ENCODE measurements at places on chromosomes 16 and 17.

GRCh38 chr17:73641826-73642600, 2.2 kb downstream of the SDK2 start:
- DNase-seq = no peak

DNA sequence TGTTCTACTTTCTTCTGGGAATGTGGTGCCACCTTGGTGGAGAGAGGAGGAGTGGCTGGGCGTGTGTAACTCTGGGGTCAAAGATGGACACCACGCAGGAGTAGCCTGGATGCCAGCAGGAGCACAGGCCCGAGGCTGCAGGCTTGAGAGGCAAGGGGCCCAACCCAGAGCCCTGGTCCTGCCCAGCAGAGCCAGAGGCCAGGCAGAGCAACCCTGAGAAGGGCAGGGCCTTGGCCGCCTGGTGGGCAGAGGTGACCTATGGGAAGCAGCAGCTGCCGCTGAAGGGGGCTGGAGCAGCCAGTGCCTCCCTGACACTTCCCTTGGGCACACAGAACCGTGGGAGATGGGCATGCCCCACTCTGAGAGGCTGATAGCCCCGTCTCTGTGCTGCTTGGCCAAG, 18.0 kb upstream of the CPSF4L start:
- DNase-seq = no peak

- no peak for DNase-seq
These were observed 2.4 kb downstream of the CD2BP2 start for GRCh38 chr16:30352488-30353401.

GRCh38 chr16:4327386-4328045, 11.6 kb downstream of the GLIS2 start:
- DNase-seq = no peak

GRCh38 chr17:35587074-35587961, at the start of gene AP2B1:
Gene AP2B1 (plus strand): TSS chr17:35587322. CDS start chr17:35594031, 6,709 bp downstream.
- DNase-seq = peak; percentile 77

- no peak for DNase-seq
These were observed 77.4 kb downstream of the JPH3 start for GRCh38 chr16:87679593-87680271.

GRCh38 chr16:53153130-53153529, 98.3 kb downstream of the CHD9 start:
- DNase-seq = no peak

DNA sequence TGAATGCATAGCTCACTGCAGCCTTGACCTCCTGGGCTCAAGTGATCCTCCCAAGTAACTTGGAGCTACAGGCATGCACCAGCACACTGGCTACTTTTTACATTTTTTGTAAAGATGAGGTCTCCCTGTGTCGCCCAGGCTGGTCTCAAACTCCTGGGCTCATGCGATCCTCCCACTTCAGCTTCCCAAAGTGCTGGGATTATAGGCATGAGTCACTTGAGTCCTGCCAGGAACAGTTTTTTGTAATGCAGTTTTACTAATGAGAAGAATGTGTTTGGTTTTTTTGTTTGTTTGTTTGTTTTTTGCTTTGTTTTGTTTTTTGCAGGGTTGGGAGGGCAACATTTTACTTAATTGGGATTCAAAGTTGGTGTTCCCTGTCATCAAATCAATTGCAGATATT, 22.2 kb downstream of the SOST start:
- no peak for DNase-seq

DNA sequence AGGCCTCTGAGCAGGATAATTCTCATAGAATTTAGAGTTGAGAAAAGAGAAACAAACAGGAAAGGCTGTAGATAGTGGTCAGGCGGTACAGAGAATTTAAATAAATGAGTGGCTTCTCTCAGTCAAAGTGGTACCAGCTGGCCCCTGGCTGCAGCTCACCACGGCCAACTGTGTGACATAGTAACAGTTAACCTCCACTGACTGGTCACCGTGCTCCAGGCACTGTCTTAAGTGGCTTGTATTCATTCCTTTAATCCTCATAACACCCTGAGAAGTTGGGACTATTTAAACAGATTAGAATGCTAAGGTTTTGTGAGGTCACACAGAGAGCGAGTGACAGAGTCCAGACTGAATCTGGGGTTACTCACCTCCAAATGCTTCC, 108.9 kb downstream of the GNAO1 start:
- no peak for DNase-seq

GRCh38 chr17:27247958-27248342, 46.0 kb upstream of the WSB1 start:
- no peak for DNase-seq

- no peak for DNase-seq
These were observed 249.6 kb upstream of the AXIN2 start for GRCh38 chr17:65811043-65811442.

- no peak for DNase-seq
These were observed at the start of gene HES7 for GRCh38 chr17:8123695-8124349. Gene HES7 (minus strand): TSS chr17:8124106. CDS start chr17:8124084, 22 bp downstream.

DNA sequence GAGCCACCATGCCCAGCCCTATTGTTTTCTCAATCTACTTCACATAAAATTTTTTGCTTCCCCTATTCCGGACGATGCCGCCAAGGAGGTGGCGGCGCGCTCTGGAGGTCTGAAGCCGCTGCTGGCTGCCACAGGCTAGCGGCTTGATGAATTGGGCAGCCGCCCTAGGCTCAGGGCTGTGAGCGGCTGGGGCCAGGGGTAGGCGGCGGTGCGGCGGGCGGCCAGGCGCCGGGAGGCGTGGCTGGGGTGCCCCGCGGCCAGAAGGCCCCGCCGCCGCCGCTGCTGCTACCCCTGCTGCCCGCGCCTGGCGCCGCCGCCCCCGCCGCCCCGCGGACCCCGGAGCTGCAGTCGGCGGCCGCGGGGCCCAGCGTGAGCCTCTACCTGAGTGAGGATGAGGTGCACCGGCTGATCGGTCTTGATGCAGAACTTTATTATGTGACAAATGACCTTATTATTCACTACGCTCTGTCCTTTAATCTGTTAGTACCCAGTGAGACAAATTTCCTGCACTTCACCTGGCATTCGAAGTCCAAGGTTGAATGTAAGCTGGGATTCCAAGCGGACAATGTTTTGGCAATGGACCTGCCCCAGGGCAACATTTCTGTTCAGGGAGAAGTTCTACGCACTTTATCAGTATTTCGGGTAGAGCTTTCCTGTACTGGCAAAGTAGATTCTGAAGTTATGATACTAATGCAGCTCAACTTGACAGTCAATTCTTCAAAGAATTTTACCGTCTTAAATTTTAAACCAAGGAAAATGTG, 41.7 kb downstream of the ANKFY1 start:
- no peak for DNase-seq

DNA sequence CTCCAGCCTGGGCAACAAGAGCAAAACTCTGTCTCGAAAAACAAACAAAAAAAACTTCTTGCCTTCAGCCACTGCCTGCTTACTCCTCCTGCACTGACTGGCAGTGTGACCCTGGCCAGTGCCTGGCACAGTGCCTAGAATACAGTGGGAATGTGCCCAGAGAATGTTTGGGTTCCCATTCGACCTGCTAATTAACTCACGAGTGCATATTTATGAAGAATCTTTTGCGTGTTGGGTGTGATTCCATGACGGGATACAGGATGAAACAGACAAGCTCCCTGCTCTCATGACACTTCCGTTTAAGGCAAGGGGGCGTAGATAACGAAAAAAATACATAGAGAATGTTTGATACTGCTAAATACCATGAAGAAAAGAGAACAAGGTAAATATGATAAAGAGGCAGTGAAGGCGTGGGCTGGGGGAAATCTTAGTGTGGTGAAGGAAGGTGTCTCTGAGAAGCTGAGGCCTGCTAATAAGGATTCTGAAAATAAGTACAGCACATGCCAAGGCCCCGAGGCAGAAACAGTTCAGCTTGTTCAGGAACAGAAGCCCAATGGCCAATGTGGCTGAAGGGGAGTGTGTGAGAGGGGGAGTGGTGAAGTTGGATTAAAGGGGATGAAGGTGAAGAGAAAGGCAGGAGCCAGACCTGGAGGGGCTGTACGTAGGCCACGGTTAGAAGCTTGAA, 4.3 kb downstream of the ABI3 start:
- no peak for DNase-seq

DNA sequence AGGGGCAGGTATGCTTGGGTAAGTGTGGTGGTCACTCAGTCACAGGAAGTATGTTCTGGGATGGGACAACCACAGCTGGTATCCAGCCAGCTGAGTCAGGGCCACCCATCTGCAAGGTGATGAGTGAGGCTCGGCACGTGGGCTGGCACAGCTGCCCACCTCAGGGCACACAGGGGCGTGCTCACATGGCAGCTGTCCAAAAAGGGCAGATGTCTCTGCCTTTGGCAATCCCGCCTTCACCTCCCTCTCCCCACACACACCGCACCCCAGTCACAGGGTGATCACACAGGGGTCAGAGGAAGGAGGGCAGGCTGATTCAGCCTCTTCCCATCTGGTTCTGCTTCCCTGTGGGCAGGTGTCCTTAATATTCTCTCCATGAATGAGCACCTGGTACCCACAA, 85.9 kb upstream of the TOB1 start:
- DNase-seq = no peak

DNA sequence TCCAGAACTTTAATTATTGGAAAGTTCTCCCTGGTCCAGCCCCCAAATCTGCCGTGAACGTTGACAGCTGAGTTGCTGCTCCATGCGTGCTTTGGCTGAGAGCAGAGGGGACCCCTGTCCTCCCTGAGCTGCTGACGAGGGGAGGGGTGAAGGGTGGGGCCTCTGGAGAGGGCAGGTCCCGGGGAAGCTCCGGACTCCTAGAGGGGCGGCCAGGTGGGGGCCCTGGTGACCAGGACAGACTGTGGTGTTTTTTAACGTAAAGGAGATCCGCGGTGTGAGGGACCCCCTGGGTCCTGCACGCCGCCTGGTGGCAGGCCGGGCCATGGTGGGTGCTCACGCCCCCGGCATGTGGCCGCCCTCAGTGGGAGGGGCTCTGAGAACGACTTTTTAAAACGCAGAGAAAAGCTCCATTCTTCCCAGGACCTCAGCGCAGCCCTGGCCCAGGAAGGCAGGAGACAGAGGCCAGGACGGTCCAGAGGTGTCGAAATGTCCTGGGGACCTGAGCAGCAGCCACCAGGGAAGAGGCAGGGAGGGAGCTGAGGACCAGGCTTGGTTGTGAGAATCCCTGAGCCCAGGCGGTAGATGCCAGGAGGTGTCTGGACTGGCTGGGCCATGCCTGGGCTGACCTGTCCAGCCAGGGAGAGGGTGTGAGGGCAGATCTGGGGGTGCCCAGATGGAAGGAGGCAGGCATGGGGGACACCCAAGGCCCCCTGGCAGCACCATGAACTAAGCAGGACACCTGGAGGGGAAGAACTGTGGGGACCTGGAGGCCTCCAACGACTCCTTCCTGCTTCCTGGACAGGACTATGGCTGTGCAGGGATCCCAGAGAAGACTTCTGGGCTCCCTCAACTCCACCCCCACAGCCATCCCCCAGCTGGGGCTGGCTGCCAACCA, at the start of gene MC1R:
Gene MC1R, plus strand, starts transcription at position 410 of the 895 bp plus-strand sequence. Its CDS starts 397 bp downstream, at position 807.
- DNase-seq = no peak

DNA sequence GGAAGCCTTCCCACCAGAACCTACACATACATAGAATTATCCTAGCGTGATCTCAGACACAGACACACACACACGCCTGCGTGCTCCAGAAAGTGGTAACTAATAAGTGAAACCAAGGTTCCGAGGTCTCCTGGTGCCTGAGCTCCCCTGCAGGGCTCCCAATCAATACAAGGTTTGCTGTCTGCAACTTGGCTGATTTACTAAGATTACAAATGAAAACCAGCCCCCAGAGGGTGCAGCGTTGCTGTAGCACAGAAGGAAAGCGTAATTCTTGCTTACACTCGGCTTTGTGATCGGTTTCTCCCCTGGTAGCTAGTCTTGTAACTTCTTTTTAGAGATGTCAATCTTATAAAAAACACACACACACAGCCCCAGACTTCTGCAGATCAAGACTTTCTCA, 334.1 kb upstream of the XYLT1 start:
- DNase-seq = no peak

GRCh38 chr16:7361416-7362129, 28.9 kb downstream of the RBFOX1 start:
- no peak for DNase-seq

DNA sequence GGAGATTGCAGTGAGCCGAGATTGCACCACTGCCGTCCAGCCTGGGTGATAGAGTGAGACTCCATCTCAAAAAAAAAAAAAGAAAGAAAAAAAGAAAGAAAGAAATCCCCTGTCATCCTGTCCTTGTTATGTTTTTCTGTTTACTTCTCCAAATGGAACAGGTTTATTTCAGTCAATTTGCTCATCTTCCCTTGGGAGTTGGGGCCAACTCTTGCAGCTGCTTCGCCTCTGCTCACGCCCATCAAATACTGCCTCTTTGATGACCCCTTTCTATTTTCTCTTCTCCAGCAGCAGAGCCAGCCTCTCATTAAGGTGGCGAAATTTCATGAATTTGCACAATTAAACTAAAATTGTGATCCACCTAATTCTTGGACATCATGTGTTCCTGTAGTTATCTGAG, 173.4 kb downstream of the ZNF18 start:
- no peak for DNase-seq

GRCh38 chr16:67112591-67113399, 3.1 kb downstream of the PHAF1 start:
- DNase-seq = no peak

DNA sequence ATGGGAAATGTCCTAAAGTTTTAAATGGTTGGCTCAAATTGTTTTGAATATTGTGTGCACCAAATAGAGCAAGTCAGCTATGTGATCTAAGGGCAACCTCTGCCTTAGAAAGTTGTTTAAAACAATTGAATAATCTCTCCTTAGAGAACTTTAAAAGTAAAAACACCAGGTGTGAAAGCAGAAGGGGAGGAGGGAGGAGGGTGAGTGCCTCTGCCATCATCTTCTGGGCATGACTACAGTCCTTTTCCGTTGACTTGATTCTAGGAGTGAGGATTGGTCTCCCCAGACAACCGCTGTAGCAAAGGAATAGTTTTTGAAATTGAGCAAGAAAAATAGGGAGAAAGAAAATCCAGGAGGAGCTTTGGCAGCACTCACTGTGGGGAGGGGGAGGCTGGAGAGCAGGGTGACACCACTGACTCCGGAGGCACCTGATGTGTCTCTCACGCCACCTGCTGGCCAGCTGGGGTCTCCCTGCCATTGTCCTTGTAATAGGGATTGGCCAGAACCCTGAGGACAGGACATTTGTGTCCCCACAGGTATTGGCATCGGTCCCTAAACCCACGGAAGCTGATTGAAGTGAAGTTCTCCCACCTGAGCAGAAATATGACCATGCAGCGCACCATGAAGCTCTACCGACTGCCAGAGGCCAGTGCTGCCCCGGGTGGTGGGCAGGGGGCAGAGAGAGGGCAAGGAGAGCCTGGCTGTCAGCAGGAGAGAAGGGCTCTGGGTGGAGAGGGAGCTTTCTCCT, 33.3 kb downstream of the PLCD3 start:
- no peak for DNase-seq

DNA sequence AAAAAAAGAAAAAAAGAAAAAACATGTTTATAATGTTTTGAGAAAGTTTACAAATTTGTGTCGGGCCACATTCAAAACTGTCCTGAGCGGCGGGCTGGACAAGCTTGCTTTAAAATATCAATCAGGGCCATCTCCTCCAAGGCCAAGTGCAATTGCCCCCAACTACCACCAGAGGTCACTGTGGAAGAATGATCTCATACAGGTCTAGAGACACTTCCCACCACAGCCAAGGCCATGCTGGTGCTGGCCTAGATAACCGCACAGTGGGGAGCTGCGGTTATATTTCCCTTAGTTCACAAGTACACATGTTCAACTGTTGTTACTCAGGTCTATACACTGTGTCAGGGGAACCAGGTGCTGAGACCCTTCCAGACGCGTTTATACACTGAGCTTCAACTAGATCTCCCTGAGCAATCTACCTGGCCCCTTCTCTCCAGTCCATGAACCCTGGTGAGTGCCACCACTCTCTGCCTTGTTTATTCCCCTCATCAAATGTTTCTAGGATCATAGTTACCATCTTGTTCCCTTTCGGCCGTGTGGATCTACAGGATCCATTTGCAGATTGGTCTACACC, 83.8 kb upstream of the CCL2 start:
- DNase-seq = no peak

All from AG04449 (cell line).